ENCODE measurements at places on chromosomes 3 and 15. TPM values are rescaled to one million over a fixed set of nuclear protein-coding genes. Genes with fewer than 3 reads are reported as not detected.

DNA sequence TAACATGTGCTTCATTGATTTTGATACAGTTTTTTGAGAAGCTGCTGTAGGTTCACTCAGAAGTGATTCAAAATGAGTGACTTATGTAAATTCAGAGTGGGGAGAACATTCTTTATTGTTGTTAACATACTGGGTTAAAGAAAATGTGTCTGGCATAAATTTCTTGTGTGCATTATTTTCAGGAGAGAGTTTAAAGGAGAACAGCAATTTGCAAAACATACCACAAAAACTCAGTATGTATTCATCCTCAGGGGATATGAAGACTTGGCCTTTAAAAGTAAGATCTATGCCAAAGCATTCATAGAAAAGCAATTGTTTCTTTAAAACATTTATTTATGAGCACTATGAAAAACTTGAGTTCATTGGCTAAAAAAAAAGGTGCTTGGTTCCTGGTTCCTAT lies 1089.8 kb downstream of the ROBO2 start:
- no peak overlapping the region for H3K27ac ChIP-seq
- DNase-seq: no peak
- H3K4me3 ChIP-seq: no peak overlapping the region

PIF1 gene
- 19.1 TPM for total RNA-seq

GRCh38 chr3:20924646-20925385 lies 738.8 kb upstream of the SGO1 start:
- H3K4me3 ChIP-seq: no peak overlapping the region
- no peak for DNase-seq
- no peaks in the 10 kb centered on the region for H3K36me3 ChIP-seq
- H3K27me3 ChIP-seq: no peaks in the 10 kb centered on the region

DNA sequence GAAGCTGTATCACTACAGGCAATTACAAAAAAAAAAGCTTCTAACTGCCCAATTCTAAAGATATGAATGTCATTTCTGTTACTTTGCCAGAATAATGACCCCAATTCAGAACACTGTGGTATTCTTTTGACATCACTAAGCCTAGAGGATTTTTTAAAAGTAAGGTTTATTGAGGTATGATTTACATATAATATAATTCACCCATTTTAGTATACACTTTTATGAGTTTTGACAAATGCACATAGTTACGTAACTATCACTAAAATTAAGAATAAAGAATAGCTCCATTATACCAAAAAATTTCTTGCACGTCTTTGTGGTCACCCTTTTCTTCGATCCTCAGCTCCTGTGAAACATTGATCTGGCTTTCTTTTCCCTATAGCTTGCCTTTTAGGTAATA lies 74.0 kb upstream of the PLSCR5 start:
- no peak overlapping the region for H3K27ac ChIP-seq
- no peaks in the 10 kb centered on the region for H3K36me3 ChIP-seq
- H3K27me3 ChIP-seq: no peaks in the 10 kb centered on the region
- no peak for DNase-seq
- H3K4me1 ChIP-seq: no peaks in the 10 kb centered on the region

TIGIT gene
- 1.2 TPM for total RNA-seq

- peaks cover 9% of the 10 kb centered on the region for H3K4me1 ChIP-seq
- no peak overlapping the region for H3K4me3 ChIP-seq
- H3K27me3 ChIP-seq: no peaks in the 10 kb centered on the region
- no peak overlapping the region for H3K27ac ChIP-seq
- DNase-seq: no peak
- no peaks in the 10 kb centered on the region for H3K36me3 ChIP-seq
These were observed 226.0 kb upstream of the CGNL1 start for GRCh38 chr15:57150066-57150865.

DNA sequence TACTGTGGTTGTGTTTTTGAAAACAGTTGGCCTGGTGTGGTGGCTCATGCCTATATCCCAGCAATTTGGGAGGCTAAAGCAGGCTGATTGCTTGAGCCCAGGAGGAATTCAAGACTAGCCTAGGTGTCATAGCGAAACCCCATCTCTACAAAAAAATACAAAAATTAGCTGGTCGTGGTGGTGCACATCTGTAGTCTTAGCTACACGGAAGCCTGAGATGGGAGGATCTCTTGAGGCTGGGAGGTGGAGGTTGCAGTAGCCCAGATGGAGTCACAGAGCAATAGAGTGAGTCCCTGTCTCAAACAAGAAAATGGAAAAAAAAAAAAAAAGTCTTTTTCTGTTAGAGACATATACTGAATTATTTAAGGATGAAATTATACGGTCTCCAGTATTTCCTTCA lies 14.7 kb upstream of the LRRFIP2 start:
- no peaks in the 10 kb centered on the region for H3K4me1 ChIP-seq
- no peak overlapping the region for H3K4me3 ChIP-seq
- H3K27me3 ChIP-seq: no peaks in the 10 kb centered on the region
- DNase-seq: no peak
